ENCODE measurements at places on chromosomes 7 and 10. TPM values are rescaled to one million over a fixed set of nuclear protein-coding genes. Genes with fewer than 3 reads are reported as not detected.
A peak's percentile ranks its signal among the peaks of the same experiment; 100 is the strongest.

DNA sequence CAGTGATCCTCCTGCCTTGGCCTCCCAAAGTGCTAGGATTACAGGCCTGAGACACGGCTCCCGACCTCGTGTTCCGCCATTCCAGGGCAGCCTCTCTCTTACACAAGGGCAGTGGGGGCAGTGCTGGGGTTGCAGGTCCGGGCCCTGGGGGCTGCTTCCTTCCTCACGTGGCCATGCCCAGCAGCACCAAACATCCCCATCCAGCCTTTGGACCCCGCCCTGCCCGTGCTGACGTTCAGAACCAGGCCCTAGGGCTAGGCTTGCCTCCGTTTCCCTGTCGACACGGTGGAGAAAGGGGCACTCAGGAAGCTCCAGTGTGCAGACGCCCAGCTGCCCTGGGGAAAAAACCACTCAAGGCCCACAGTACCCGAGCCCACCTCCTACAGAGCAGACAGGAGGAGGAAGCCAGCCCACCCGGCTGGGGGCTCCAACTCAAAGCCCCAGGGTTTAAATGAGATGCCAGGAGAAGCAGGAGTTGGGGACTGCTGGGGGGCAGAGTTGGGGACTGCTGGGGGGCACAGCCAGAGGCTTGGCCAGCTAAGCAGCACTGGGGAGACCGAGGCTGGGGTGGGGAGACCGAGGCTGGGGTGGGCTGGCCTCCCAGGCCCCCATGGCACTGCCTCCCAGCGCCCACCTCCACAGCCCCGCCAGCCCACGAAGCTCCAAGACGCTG, 35.9 kb downstream of the ADAP1 start:
- peak; percentile 7 for DNase-seq

GRCh38 chr7:155805826-155806095, 6.5 kb downstream of the SHH start:
- no peak for DNase-seq

DNA sequence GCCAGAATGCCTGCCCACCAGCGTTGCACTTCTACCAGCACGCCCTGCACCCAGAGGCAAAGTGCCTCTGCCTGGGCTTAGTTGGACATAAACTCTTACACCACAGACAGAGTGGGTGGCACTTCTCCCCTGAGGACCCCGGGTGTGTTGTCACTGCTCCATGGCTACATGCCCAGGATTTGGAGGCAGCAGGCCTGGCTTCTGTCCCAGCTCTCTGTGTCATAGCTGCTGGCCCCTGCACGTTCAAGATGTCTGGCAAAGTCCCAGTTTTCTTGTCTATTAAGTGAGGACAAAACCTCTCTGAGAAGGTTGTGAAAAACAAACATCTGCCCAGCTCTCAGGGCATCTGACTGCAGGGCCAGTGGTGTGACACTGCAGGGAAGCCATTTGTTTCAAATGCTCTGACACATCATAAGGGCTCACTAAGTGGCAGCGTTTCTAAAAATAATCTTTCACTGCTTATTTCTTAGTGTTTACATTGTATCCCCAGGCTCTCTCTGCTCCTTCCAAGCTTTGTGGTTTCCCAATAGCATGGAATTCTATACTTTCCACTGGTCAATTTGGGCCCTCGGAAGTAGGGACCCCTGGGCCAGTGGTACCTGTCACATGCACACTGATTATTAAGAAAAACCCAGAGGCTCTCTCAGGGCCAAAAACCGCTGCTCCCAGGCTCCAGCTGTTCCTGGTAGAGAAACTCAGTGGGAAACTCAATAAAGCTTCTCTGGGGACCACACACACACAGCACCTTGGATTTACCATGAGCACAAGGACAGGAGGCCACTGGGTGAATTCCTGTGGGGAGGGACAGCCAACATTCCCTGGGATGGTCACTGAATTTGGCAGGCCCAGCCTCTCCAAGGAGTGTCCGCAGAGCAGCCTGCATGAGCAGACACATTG, 86.2 kb upstream of the ANLN start:
- DNase-seq, result peak; percentile 88

- DNase-seq, result no peak
Measured at GRCh38 chr7:30427296-30428070, 51.1 kb downstream of the NOD1 start.

GRCh38 chr7:20114468-20114867, 102.7 kb downstream of the MACC1 start:
- no peak for DNase-seq

DNA sequence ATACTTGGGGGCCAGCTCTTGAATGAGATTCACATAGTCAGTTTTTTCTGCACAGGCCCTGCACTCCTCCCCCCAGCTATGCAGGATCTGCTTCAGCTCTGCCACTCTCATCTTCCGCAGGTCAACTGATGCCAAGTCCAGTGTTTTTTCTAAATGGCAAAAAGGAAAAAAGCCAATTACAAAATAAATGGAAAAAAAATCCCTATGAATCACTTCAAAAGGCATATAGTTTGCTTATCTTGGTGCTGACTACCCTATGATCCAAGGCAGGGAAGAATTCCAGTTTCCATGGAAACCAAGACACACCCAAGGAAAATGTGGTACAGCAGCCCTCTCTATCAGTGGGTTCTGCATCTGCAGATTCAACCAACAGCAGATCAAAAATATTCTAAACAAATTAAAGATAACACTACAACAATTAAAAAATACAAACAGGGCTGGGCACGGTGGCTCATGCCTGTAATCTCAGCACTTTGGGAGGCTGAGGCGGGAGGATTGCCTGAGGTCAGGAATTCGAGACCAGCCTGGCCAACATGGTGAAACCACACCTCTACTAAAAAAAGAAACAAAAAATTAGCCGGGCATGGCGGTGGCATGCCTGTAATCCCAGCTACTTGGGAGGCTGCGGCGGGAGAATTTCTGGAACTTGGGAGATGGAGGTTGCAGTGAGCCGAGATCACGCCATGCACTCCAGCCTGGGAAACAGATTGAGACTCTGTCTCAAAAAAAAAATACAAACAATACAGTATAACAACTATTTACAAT, 17.6 kb downstream of the CDNF start:
- DNase-seq, result no peak

GRCh38 chr7:125445836-125446235, 516.2 kb upstream of the POT1 start:
- no peak for DNase-seq

- DNase-seq, result no peak
Measured at GRCh38 chr7:38893061-38893460, 15.9 kb downstream of the VPS41 start.

DNA sequence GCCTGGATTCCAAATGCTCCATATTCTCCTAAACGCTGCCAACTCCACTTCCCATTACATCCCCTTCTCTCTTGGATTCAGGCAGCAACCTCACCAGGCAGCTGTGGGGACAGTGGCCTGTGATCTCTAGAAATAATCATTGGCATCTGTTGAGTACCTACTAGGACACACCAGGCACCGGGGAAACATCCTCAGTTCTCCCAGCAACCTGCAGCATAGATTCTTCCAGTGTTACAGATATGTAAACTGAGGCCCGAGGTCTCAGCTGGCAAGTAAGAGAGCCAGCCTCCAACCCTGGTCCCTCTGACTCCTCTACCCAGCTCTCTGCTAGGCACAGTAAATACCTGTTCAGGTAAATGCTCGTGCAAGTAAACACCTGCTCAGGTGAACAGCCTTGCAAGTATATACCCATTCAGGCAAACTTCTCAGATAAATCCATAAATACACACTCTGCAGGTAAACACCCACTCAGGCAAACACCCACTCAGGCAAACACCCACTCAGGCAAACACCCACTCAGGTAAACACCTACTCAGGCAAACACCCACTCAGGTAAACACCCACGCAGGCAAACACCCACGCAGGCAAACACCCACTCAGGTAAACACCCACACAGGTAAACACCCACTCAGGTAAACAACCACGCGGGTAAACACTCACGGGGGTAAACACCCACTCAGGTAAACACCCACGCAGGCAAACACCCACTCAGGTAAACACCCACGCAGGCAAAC, 18.7 kb downstream of the ASB13 start:
- DNase-seq, result no peak

GRCh38 chr10:26432938-26433337, 5.2 kb upstream of the APBB1IP start:
- no peak for DNase-seq

- DNase-seq, result no peak
Measured at GRCh38 chr7:151660141-151660540, 140.4 kb upstream of the RHEB start.

DNA sequence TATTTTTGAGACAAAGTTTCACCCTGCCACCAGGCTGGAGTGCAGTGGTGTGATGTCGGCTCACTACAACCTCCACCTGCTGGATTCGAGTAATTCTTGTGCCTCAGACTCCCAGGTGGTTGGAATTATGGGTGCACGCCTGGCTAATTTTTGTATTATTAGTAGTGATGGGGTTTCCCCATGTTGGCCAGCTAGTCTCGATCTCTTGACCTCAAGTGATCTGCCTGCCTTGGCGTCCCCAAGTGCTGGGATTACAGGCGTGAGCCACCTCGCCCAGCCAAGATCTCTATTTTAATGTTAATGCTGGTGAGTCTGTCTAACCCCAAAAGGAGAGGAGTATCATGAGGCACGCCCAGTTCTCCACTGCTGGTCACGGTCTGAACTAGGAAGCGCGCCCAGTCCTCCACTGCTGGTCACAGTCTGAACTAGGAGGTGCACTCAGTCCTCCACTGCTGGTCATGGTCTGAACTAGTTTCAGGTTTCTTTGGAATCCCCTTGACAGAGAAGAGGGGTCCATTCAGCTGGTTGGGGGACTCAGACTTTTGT, 5.6 kb upstream of the LRRC27 start:
- DNase-seq, result no peak

- no peak for DNase-seq
Measured at GRCh38 chr7:37441816-37442215, 6.8 kb downstream of the ELMO1 start.

CHAT gene
- not detected for total RNA-seq

SHTN1 gene
- total RNA-seq, result 5.0 TPM

AEBP1 gene
- 18.4 TPM for total RNA-seq

CALHM2 gene
- 9.8 TPM for total RNA-seq

ITPRID1 gene
- total RNA-seq, result not detected

All from left ventricle myocardium superior (tissue), 1 donor.